ENCODE measurements at places on chromosomes 1 and 21.

DNA sequence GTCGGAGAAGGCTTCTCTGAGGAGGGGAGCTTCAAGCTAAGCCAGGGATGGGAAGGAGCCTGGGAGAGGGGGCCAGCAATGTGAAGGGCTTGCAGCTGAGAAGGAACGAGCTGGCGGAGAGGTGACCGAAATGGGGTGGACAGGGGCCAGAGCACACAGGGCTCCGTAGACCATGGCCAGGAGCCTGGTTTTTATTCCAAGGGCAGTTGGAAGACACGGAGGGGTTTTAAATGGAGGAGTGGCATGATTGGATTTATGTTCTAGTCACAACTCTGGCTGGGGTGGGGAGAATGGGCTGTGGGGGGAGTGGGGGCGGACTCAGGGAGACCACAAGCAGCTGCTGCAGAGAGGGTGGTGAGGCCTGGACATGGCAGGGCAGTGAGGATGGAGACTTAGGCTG, 5.1 kb upstream of the EPS8L3 start:
- no peak for DNase-seq

DNA sequence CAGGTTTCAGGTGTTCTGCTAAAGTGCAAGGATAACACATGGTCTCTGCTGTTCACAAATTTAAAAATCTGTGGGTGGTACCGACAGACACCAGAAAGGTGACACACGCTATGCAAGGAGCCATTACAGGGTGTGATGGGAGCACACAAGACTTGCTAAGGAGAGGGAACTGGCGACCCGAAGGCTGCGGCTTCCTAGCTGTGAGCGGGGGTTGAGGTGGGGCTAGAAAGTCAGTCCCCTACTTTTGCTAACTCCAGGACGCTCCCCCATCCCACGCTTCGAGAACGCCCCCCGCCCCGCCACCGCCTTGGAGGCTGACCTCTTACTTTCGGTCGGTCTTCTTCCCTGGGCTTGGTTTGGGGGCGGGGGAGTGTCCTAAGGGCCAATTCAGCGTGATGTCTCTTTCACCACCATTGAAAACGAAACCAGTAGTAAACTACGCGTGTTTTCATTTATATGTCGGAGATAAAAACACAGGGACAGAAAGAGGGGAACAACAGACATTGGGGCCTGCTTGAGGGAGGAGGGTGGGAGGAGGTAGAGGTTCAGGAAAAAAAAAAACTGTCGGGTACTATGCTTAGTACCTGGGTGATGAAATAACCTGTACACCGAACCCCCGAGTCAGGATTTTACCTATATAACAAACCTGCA, 1.1 kb downstream of the CKS1B start:
- DNase-seq, result no peak

DNA sequence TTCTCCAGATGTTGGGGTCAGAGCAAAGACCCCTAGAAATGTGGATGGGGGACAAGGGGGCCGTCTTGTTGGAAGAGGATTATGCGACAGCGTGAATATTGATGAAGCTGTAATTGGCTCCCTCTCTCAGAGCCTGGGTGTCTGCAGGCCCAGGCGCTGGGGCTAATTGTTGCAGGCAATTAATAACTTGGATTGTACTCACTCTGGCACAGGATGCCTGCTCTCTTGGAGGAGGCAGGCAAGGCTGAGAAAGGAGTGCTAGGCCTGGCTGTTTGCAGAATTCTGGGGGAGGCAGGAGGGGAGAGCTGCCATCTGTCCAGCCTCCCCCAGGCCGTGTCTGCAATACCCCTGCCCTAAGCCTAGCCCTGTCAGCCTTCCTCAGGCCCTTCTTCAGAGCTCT, 4.1 kb upstream of the DISP3 start:
- no peak for DNase-seq

DNA sequence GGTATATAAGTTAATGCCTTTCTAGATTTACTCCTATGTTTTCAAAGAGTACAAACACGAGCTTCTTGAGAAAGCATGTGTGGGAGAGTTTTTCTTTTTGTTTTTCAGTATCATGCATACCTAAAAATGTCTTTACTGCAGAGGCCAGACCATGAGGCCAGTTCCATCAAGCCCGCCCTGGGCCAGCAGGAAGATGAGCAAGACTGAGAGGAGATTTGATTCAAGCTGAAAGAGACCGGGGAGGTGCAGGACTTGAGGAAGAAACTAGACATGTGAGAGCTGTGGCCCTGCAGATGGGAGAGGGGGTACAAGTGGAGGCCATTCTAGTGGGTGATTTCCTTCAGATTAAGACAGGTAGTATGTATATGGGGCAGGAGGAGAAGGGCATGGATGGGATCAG, 33.4 kb upstream of the NTPCR start:
- DNase-seq, result no peak

- no peak for DNase-seq
Observed at GRCh38 chr1:202187041-202187671, 6.4 kb upstream of the LGR6 start.

GRCh38 chr1:110433803-110434202, 17.1 kb upstream of the PROK1 start:
- DNase-seq, result no peak

- no peak for DNase-seq
Observed at GRCh38 chr1:96256130-96256790, 465.3 kb upstream of the PTBP2 start.

DNA sequence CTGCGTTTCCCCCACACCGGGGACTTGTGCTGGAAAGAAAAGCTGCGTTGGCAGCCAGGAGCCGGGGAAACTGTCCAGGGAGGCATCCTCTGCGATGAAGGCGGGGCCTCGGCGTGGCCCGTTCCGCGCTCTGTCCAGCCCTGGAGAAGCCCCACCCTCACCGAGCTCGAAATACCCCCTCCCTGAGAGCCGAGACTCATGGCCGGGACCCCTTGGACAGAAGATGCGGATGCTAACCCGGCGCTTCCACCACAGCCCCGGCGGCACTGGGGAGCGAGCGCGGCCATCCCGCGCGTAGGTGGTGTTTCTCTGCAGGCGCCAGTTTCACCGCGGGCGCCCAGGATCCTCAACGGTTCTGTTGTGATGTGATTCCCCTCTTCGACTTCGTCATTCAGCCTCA, 31.6 kb downstream of the PDE9A start:
- no peak for DNase-seq

GRCh38 chr1:214636436-214636835, 33.4 kb downstream of the CENPF start:
- DNase-seq, result no peak

DNA sequence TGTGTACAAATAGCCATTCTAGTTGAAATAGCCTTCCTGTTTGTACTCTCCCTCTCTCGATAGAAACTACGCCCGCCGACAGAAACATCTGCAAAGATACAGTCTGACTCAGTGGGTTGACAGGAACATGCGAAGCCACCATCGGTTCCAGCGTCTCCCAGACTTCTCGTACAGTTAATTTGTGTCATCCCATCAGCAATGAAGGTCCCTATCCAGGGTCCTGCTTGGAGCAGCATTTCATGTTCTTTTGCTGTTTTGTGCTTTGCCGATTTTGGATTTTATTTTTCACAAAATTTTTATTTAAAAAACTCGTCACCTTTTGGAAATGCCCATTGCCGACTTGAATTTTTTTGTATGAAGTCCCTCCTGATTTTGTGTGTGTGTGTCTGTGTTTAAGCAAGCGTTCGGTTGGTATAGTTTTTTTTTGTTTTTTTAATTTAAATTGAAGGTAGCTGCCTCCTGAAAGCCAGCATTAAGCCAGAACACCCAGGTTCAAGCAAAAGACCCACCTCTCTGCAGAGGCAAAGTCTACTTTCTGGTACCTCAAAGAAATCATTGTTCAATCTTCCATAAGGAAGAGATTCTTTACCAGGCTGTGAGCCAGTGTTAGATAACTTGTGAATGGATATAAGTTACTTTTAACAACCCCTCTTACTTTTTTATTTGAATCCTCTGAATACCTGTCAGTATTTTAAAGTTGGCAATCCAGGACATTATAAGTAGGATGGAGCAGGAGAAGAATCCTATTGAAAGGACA, 14.7 kb downstream of the FNDC5 start:
- no peak for DNase-seq

GRCh38 chr1:93567255-93567918, 114.2 kb downstream of the BCAR3 start:
- DNase-seq, result no peak

DNA sequence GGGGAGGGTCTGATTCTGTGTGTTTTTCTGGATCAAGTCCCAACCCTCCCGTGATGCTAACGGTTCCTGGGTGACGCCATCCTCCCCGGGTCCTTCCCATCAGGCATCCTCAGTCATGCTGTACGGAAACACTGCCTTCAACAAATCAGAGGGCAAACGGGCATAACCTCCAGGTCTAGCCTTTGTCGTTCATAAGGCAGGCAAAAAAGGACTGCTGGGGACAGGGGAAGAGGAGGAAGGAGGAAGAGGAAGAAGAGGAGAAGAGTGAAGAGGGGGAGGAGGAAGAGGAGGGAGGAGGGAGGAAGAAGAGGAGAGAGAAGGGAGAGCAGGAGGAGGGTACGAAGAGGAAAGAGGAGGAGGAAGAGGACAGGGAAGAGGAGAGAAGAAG, 84.4 kb downstream of the ITPKB start:
- DNase-seq, result no peak

GRCh38 chr21:25127007-25127406, 480.3 kb downstream of the MRPL39 start:
- DNase-seq, result no peak

- no peak for DNase-seq
Observed at GRCh38 chr1:245541369-245541768, 386.6 kb downstream of the KIF26B start.

DNA sequence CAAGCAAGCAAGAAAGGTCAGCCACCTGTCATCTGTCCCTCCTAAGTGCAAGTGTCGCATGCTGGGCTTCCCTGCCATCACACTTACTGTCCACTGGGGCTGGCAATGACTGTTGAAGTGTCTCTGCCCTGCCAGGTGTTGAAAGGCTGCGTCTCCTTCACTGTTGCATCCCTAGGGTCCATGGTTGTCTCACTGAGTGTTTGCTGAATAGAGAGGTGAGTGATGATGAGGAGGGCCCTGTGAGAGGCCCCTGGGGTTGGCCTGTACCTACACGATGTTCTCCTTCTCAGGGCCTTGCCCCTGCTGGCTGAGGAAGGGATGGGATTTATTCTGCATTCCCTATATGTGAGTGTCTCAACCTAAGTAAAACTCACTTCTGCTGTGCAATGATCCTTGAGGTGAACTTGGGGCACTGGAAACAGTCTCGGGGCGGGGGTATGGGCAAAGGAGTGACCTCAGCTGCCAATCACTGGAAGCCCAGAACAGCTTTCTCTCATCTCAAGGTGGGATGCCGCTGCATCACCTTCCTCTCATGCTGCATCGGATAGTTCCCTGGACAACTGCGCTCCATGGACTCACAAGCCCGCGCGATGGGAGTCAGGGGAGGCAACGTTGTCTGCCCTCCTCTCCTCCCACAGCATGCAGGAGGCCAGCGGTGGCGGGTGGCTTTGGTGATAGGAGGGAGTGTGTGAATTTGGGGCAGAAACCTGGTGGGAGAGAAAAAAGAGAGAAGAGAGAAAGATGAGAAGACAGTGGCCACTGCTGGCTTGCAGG, 35.8 kb upstream of the SOX13 start:
- DNase-seq, result no peak

DNA sequence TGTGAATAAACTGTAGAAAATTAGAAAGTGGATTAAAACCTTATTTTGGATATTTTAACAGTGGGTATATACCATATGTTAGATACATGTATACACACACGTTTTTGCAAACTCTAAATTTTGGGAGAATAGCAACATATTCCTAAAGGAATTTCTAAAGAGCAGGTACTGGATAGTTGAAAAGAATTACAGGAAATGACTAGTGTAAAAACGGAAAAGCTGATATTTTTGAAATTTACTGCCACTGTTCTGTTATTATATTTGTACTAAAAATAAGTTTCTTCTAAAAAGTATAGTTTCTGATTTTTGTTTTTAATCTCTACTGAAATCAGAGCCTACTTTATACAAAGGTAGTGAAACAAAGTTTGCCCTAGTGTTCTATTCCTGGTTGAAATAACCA, 114.1 kb downstream of the HS2ST1 start:
- no peak for DNase-seq

- no peak for DNase-seq
Observed at GRCh38 chr1:59100708-59101374, 196.1 kb upstream of the FGGY start.

DNA sequence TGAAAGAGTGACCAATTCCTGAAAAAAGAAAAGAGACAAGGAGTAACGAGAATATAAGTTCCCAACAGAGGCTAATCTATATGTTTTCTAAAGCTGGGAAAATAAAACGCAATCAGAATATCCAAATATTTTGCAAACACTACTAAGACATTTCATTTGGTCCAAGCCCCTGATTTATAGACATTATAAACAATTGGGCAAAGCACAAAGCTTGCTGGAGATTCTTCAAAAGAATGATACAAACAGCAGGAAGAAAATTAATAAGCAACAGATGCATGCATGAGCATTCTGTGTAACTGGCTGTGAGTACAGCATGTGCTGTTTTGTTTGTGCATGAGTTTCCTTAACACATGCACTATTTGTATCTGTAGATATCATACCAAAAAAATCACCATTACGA, 552.9 kb downstream of the LTN1 start:
- no peak for DNase-seq

GRCh38 chr1:212920896-212921295, 29.4 kb upstream of the VASH2 start:
- no peak for DNase-seq

- DNase-seq, result no peak
Observed at GRCh38 chr1:155003766-155004351, 1.3 kb downstream of the ZBTB7B start.

DNA sequence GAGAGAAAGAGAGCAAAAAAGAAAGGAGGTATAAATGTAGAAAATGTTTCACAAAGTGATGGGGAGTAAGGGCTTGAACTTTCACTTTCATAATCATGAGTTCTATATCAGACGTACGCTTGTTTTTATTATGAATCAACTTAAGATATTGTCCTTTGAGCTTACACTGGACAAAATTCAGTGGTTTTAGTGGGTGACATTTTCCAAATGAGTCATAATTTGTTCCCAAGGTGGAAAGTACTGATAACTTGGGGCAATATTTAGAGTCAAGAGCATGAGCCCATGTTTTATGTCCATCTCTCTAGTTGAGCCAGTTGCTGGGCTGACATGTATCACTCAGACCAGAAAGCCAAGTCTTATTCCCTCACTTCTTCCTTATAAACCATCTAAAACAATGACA, 161.6 kb downstream of the CHRM3 start:
- no peak for DNase-seq

DNA sequence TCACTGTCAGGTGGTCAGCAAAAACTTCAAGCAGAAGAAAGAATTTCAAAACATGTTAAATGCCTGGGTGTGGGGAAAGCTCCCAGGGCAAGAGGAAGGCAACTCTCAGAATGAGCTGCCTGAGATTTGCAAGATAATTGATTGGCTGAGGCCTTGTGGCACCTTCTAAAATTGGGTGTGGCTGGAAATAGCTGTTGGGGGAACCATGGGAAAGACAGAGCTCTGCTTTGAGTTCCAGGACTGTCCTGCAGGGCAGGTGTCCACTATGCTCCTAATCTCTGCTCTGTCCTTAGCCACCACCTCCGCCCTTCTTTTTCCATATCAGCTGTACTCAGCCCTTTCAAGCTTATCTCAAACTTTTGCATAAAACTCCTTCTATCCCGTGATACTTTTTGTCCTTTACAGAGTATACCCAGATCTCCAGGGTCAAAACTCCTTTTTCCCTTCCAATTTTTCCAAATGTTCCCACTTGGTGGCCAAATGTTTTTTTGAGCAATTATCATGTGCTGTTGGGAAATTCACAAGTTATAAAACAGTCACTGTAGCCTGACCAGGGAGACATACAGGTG, 23.8 kb upstream of the PPP2R5A start:
- DNase-seq, result no peak

GRCh38 chr21:31554511-31555022, 104.9 kb upstream of the SOD1 start:
- no peak for DNase-seq
